Activated CD4-positive, CD25-positive, alpha-beta regulatory T cell treated with anti-CD3 and anti-CD28 coated beads, Interleukin-2, amount 50 U/mL, for 72 hours (primary cell): ENCODE measurements at places on chromosomes 11 and 22.
A peak's percentile ranks its signal among the peaks of the same experiment; 100 is the strongest.

GRCh38 chr11:420911-421321 lies 6.1 kb upstream of the SIGIRR start:
- no peak for DNase-seq

- no peak for DNase-seq
These were observed 12.5 kb downstream of the CCDC34 start for GRCh38 chr11:27350511-27350910.

DNA sequence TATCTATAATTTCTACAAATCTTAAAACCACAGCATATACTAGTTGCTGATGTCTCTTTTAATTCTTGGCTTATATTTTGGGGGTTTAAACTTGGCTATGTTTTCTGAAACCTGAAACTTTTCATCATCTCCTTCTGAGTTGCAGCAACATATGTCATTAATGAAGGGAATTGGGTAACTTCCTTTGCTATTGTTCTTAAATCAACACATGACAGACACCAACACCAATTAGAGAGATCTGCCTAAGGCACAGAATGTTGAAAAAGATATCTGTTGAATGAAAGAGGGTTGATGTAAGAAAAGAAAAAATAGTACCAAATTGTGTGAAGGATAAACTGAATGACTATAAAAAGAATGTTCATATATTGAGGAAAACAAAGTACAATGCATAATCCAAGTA lies 10.3 kb upstream of the GAS2 start:
- no peak for DNase-seq

GRCh38 chr22:26549902-26550497 lies 37.7 kb upstream of the TFIP11 start:
- no peak for DNase-seq

- DNase-seq, result no peak
These were observed 20.8 kb upstream of the IL18BP start for GRCh38 chr11:71977743-71978418.

DNA sequence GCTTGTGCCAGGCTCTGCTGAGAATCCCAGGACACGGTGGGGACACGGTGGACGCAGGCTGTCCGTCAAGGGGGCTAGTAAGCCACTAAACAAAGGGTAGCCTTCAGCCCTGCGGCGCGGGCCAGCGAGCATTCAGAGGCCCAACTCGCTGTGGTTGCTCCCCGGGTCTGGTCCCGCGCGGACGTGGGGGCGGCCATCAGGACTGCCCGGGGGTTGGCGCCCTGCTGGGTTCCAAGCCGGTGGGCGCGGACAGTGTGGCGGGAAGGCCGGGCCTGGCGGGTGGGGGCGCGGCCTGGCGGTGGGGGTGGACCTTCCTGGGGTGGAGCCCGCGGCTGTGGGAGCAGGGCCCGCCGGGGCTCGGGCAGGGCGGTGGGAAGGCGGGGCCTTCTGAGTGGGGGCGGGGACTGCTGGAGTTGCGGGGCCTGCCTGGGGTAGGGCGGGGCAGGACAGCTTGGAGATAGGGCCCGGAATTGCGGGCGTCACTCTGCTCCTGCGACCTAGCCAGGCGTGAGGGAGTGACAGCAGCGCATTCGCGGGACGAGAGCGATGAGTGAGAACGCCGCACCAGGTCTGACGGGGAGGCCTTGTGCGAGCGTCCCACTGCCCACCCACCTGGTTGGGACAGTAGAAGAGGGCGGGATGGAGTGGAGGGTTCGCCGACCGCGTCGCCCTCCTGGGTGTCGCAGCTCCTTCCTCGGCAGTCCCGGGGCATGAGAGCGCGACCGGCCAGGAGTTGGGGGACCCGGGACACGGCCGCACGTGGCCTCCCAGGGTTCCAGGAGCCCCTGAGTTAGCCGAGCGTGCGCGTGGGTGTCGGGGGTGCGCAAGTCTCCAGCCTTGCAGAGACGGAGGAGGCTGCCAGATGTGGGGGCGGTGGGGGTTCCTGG lies at the start of gene SERHL2:
TSS of gene SERHL2 (plus strand) at position 482 of the 887 bp plus-strand sequence. CDS start at position 547, 65 bp downstream.
- peak; percentile 78 for DNase-seq

- DNase-seq, result no peak
These were observed 12.1 kb downstream of the ELF5 start for GRCh38 chr11:34501500-34501899.

DNA sequence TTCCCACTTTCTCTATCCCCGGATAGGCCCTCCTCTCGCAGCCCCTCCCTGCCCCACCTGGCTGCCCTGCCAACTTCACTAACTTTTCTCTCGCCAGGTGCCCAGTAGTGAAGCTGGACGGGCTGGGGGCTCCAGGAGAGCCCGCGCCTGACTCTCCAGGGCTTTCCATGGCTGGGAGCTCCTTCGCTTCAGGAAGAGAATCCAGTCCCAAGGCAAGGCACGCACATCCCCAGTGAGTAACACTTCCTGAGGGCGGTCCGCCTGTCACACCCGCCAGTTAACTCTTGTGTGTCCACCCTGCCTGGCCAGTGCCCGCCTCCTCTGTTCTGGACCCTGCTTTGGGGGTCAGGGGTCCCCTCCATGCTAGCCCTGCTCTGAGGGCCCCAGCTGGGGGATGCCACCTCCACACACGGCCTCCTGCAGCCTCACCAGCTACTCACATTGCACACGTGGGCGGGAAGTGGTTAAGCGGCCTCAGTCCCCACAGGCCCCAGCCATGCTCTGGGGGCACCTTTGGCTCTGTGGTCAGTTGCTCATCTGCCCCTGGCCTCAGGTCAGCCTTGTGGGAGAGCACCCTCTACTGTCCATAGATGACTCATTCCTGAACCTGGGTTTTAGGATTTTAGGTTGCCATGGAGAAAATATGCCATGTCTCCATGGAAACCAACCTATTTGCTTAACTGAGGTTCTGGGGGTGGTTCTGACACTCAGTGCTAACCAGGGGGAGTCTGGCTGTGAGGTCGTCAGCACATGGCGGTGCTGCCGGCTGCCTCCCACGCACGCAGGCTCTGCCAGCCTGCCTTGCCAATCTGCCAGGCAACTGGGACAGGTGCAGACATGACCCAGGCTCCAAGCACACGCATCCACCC lies at the start of gene RIN1:
TSS of gene RIN1 (minus strand) at position 201 of the 869 bp plus-strand sequence. CDS start at position 169, 32 bp downstream.
- DNase-seq, result peak; percentile 78

DNA sequence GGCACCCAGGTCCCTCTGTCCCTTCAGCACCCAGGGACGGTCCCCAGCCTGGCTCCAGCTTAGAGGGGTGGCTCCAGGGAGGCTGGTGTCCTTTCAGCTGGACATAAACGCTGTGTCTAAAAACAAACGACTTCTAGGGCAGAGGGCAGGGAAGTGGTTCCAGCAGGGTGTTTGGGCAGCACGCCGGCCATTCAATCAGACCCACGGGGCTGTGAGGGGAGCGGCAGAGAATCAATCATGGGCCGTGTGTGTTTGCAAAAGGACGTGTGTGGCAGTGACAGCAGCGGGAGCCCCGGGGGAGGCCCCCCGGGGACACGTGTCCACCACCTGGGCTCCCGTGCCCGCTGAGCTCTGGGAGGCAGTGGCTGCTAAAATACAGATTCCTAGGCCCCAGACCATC lies 127.7 kb downstream of the MN1 start:
- DNase-seq, result no peak
